Hematopoietic multipotent progenitor cell treated with erythropoietin and hydrocortisone succinate and interleukin-3 and kit ligand, for 17 days (in vitro differentiated cells): ENCODE measurements at places on chromosomes 5 and 9.

DNA sequence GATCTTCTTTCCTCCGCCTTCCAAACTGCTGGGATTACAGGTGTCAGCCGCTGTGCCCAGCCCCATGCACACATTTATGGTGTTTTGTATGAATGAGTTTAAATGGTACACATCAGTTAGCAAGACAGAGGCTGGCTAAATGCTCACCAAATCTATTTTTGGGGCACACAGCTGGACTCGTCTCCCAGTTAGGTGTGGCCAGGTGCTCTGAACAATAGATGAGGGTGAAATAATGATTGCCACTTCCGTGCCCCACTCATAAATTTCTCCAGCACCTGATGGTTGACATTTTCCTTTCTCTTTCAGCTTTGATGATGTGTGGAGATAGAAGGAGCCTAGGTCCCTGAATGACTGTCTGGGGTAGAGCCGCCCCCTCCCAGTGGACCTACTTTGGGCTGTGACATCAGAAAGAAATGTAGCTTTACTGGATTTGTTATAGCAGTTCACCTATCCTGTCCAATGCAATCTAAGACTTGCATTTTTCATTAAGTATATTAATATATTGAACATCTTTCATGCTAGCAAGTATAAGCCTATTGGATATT lies 8.6 kb upstream of the RAPGEF1 start:
- no peak for DNase-seq

DNA sequence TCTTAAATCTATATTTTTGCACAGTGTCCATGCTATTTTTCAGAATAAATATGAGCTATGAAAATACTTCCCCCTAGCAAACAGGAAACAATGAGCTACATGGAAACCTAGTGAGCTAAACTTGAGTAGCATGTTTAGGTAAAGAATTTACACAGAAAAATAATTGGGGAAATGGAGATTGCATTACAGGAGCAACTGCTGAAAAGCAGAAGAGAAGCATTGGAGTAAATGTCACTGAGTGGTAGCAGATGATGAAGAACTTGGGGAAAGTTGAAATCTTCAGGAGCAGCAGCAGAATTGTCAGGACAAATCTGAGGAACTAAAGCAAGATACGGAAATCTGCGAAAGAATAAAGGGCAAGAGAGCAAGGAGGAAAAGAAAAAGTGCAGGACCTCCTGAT lies 610.3 kb downstream of the TLE1 start:
- no peak for DNase-seq

GRCh38 chr9:130073373-130073772 lies 19.7 kb downstream of the GPR107 start:
- DNase-seq, result no peak

DNA sequence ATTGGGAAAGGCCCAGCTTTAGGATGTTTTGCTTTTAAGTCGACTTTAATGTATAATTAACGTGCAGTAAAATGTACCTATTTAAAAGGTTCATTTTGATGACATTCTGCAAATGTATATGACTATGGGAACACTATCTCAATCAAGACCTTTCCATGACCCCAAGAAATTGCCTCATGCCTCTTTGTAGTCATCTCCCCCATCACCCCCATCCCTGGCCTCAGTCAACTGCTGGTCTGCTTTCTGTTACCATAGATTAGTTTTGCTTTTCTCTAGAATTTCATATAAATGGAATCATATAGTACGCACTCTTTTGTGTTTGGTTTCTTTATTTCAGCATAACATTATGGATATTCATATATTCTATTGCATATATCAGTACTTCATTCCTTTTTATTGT lies 80.7 kb upstream of the C9orf72 start:
- DNase-seq, result no peak

DNA sequence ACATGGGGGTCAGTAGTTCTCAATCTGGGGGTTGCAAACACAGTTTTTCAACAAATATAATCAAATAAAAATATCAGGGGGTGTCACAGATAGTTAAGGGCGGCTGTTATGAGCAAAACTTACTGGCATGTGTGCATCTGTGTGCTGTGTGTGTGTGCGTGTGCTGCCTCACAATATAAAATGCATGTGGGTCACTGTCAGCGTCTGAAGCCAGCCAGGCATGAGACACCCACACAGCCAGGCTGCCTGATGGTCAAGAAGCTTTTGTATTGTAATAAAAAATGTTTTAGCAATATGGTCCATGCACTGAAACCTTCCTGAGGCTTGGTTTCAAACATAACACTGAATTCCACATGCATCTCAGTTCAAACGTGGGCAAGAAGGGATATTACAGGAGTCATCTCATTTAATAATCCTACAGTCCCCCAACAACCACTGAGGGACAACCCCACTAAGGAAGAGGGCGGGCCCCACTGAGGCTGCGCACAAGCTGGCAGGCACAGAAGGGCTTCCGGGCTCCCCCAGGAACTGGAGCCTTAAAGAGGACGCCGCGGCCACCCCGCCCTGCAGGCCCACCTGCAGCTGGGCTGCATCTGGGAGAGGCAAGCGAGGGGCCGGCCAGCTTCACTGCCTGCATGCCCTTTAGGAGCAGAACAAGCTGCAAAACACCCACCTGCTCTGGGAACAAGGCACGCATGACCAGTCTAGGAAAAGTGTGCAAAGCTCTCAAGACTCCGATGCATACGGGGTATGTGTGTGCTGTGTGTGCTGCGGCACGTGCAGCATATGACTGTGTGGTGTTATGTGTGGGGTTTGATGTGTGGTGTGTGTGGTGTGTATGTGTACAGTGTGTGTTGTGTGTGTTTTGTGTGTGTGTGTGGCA lies 14.1 kb downstream of the SEMA4D start:
- DNase-seq, result peak; percentile 17

DNA sequence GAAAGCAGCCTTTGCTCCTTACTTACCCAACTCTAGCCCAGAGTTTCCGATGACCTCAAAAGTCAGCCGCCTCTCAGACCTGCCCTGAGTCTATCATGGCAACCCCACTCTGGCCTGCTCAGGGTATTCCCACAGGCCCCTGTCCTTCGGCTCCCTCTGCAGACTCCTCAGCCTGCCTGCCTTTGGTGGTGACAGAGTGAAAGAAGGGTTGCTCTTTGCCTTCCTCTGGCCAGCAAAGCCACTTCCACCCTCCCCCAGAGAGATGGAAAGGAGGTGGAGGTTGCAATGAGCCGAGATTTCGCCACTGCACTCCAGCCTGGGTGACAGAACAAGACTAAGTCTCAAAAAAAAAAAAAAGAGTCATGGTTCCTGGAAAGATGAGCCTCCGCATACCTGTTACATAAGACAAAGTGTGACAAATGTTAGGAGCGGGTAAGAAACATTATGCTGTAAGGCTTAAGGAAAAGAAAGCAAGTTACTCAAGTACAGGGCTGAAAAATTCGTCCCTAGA lies 2.3 kb upstream of the SMIM33 start:
- no peak for DNase-seq

DNA sequence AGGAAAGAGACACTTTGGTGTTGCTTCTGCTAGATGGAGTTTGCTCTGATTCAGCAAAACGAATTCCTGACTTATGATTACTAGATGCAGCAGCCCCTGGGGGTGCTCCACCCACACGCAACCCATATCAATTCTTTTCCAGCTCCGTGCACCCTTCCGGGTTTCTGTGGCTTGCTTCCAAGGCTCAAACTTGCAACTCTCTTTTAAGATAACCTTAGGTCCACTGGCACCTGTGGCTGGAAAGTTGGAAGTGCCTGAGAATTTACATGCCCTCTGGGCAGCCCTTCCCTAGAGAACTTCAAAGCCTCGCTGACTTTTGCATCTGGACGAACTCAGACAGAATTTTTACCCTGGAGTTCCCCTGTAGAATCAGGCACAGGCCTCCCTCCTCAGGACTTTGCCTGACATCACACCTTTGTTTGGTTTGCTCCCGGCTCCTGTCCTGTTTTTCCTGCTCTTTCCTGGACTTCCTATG lies 224.9 kb downstream of the SNX18 start:
- peak; percentile 33 for DNase-seq

DNA sequence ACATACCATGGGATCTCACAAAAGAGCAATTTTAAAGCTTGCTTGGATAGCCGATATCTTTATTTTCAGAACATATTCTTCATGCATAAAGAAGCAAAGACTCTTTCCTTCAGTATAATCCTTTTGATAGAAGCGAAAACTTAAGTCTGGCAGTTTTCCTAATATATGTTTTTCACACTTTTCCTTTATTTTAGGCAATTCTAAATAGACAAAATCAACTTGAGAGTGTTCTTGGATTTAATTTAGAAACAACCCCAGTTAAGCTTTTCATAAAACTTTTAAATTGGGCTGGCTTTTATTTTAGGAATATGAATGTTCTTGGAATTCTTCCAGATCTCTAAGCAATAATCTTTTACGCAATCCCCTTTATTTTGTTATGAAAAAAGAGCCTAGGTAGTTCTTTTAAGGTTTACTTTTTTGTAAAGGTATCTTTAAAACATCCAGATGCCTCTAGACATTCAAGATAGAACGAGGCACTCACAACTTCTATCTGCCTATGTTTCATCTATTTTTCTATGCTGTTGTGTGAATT lies 51.5 kb upstream of the HSPB3 start:
- no peak for DNase-seq

- no peak for DNase-seq
These were observed 457.7 kb downstream of the CETN3 start for GRCh38 chr5:89951876-89952275.

GRCh38 chr9:137647096-137647714 lies 28.4 kb downstream of the EHMT1 start:
- no peak for DNase-seq

GRCh38 chr9:32423371-32423770 lies 38.9 kb downstream of the ACO1 start:
- DNase-seq, result no peak

DNA sequence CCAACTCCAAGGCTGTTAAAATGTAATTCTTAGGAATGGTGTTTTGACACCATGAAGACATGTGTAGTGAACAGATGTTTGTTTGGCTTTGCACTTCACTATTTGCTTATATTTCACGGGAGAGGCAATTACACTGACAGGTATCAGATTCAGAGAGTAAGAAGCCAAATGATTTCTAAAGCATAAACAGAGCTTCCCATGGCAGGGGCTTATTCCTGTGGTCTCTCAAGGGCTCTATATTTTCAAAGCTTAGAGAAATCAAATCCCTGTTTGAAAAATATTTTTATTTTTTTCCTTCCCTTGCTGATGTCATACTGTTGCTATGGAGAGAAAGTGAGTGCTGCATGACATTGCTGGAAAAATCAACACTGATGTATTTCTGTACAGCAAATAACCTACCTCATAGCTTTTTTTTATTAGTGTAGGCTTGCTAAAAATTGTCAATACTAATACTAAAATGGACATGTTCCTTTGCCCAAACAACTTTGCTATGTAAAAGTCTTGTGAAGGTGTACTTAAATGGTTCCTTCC lies 161.4 kb downstream of the GIN1 start:
- DNase-seq, result no peak

- no peak for DNase-seq
These were observed 212.2 kb downstream of the SMARCA2 start for GRCh38 chr9:2227144-2227867.

- no peak for DNase-seq
These were observed 717.1 kb upstream of the ZNF608 start for GRCh38 chr5:125463466-125464092.

GRCh38 chr9:114981063-114981462 lies 50.7 kb upstream of the TNFSF8 start:
- no peak for DNase-seq

DNA sequence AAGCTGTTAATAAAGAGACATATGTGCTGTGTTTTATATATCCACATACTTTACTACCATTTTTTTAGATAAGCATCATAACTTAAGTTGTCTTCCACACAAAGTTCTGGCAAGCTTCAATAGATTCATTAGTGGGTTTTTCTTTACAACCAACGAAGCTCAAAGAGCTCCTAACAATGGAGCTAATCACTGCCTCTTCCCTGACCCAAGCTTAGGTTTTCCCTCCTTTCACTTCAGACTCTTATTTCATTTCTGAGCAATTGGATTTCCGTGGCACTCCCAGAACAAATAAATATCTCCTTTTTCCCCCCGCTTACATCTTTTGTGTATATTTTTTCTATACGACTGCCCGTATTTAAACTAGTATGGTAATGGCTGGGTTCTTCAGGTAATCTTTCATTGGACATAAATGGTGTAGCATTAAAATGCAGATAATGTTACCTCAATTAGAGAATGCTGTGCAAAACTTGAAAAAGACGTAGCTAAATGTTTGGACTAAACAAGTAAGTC lies 275.5 kb upstream of the TMEM161B start:
- DNase-seq, result no peak

DNA sequence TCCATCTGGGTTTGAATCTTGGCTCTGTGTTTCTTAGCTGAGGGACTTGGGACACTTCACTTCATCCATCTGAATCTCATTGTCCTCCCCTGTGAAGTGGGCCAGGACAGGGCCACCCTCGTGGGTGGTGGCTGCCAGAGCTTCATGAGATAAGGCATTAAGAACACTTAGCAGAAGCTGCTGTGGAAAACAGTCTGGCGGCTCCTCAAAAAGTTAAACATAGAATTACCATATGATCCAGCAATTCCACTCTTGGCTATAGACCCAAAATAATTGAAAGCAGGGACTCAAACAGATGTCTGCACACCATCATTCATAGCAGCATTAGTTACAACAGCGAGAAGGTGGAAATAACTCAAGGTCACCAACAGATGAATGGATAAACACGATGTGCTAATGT lies 42.4 kb upstream of the GGTA1 start:
- DNase-seq, result no peak

GRCh38 chr5:117859176-117859575 lies 1129.2 kb downstream of the DTWD2 start:
- DNase-seq, result no peak

DNA sequence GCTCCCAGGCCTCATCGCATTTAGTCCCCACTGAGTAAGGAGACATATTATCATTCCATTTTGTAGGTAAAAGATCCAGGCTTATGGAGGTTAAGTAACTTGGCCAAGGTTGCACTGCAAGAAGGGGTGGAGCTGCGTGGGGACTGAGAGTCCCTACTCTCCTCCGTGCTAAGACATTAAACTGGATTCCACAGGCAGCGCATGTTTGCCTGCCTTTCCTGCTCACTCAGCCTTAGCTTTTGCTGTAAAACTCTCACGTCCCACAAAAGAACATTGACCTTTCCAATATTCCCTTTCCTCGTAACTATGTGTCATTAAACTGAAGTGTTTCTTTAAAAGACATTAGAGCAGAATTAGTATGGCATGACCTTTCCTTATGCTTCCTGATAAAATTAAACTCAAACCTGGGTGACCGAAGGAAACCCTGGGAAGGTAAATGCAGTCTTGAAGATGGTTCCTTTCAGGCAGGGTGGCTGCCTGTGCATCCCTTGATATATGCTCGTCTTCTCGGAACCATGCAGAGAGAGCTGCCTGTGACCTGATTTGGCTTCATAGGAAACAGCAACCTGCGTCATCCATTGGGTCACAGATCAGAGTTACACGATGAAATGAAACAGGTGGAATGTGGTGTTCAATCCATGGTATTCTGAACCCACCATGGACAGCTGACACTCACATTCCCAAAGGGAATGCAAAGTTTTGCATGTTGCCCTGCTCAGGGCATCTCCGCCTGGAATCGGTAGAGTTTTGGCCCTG lies 85.9 kb downstream of the TMEM252 start:
- DNase-seq, result no peak

- DNase-seq, result no peak
These were observed 34.9 kb downstream of the MTMR12 start for GRCh38 chr5:32277798-32278197.
